ENCODE measurements at places on chromosomes 16 and 17.

DNA sequence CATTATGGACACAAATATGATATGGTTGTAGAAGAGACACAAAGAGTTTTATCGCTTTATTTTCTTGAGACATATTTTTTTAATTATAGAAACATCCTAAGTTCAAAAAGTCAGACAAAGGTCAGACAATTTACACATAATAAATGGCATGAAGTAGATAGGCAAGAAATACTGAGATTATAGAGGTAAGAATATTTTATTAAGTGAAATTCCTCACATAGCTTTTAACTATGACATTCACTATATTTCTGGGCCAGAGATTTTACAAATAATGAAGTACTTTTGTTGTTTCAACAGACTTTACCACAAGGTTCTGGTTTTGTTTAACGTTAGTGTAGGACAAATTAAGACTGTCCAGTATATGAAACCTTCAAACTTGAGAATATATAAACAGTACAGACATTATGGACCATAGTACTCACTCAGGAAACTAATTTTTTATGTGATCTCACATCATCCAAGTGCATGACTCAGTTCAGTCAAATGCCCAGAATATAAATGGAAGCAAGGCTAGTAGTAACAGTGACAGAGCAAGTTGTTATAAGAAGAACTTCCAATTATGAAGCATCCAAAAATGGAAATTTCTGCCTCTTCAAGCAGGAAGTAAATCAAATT is 394.8 kb downstream of the KCNJ2 start:
- H3K4me3 ChIP-seq: no peak overlapping the region
- H3K36me3 ChIP-seq: no peaks in the 10 kb centered on the region
- no peak for DNase-seq
- no peaks in the 10 kb centered on the region for H3K4me1 ChIP-seq

DNA sequence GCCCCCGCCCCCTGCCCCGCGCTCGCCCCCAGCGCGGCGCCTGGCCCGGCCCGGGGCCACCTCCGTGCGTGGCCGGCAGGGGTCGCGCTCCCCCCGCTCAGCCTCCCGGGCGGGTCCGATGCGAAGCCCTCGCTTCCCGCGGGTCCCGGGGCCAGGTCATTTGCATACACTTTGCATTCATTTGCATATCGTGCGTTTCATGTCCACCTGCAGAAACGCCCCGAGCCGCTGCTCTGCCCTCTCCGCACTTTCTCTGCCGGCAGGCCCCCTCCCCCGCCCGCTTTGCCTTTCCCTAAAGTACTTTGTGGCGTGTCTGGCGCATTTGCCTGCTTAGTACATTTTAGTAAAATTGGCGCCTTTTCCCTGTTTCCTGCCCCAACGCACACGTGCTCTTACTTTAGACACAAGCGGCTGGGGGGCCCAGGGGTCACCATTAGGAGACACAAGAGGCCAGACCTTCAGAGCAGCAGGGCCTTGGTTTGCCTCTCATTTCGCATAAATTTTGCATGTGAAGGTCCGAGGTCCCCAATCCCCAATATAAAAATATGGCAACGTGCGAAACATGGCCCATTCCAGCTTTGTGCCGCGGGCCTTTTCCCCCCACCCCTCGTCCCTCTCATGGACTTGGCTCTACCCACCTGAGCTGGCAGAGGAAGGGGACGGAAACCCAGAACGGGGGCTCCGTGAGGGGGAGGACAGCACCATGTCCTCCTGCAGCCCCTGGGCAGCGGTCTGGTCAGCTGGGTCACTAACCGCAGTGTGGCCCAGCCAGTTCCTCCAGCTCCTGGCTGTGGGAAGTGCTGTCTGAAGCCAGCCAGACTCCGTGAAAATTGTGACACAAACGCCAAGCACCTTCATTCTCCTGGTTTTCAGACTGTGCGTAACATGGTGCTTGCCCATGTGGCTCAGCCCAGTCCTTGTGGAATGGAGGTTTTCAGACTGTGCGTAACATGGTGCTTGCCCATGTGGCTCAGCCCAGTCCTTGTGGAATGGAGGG is 34.8 kb downstream of the CBFA2T3 start:
- H3K4me3 ChIP-seq: no peak overlapping the region
- H3K27ac ChIP-seq: no peak overlapping the region
- no peaks in the 10 kb centered on the region for H3K36me3 ChIP-seq
- H3K27me3 ChIP-seq: peaks cover 18% of the 10 kb centered on the region
- peak; percentile 79 for DNase-seq

GRCh38 chr17:38885728-38886642 is 16.1 kb downstream of the LASP1 start:
- no peak for DNase-seq
- peaks cover 55% of the 10 kb centered on the region for H3K36me3 ChIP-seq
- H3K4me3 ChIP-seq: peak overlapping the region; percentile 0

DNA sequence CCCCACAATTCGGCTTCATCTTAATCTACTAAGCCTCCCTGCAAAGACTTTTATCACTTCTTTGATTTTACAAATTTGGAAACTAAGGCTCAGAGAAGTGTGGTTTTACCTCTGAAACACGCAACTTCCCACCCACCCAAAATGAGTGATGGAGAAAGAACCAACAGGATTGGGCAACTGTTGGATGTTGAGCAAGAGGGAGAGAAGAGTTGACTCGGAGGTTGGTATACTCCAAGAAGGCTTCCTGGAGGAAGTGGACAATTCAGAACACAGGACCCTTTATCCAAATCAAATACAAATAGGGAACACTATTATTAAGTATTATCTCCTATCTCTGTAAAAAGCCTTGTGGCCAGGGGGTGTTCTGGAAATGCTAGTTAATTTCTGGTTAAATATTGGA is 323.0 kb downstream of the C16orf95 start:
- DNase-seq: no peak
- no peak overlapping the region for H3K27ac ChIP-seq
- H3K4me3 ChIP-seq: no peak overlapping the region
- H3K4me1 ChIP-seq: peaks cover 2% of the 10 kb centered on the region

GRCh38 chr16:73043828-73044467 is 4.0 kb downstream of the ZFHX3 start:
- no peaks in the 10 kb centered on the region for H3K36me3 ChIP-seq
- peaks cover 26% of the 10 kb centered on the region for H3K27me3 ChIP-seq
- peaks cover 3% of the 10 kb centered on the region for H3K4me1 ChIP-seq

DNA sequence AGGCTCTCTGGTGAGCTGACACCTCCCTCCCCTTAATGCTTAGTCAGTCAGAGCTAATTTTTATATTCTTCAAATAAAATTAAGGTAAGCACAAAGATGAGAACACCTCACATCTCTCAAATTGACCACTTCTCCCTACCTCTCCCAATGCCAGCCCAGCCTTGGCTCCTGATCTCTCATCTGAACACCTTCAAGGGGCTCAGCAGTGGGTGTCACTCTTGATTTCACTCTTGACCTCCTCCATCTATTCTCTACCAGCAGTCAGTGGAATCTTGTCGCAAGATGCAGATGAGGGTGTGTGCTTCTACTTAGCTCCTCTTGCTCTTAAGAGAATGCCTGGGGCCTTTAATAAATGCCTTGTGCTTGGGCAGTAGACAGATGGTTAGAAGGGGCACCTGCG is 309.0 kb upstream of the IRX3 start:
- H3K4me1 ChIP-seq: no peaks in the 10 kb centered on the region
- peaks cover 28% of the 10 kb centered on the region for H3K27me3 ChIP-seq
- H3K36me3 ChIP-seq: no peaks in the 10 kb centered on the region
- no peak overlapping the region for H3K4me3 ChIP-seq
- no peak overlapping the region for H3K27ac ChIP-seq

GRCh38 chr17:1471911-1472821 is 16.1 kb upstream of the CRK start:
- peaks cover 16% of the 10 kb centered on the region for H3K4me1 ChIP-seq
- peaks cover 18% of the 10 kb centered on the region for H3K36me3 ChIP-seq
- DNase-seq: no peak
- no peak overlapping the region for H3K27ac ChIP-seq

GRCh38 chr17:64336760-64337413 is 53.8 kb downstream of the PECAM1 start:
- H3K27me3 ChIP-seq: no peaks in the 10 kb centered on the region
- peaks cover 3% of the 10 kb centered on the region for H3K4me1 ChIP-seq
- DNase-seq: no peak

DNA sequence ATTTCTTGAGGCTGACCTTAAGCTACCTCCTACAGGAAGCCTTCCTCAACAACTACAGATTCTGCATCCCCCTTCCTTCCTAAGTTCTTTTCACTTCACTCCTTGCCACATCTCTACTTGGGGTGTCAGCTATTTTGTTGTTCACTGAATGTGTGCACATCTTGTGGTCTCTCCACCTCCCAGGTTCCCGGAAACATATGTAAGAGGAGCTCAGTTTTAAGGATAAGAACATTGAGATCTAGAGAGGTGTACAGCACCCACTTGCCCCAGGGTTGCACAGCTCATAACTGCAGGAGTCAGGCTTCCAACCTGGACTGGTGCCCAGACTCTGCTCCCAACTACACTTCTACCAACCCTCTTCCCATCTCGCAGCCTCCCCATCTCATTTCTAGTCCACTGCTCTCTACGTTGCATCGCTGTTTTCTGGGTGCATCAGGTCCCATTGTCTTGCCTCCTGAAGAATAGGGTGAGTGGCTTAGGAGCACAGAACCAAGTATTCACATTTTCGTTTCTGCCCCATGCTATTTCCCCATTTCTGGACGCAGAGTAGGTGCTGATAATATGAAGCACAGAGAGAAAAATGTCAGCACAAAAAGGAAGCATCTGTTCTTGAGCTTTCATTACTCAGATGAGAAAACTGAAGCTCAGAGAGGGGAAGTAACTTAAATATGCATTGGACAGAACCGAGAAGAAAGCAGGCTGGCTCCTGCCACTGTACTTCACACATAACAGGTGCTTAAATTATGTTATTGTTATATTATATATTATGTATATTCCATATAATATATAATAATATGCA is 292.0 kb upstream of the CCL2 start:
- no peak overlapping the region for H3K27ac ChIP-seq
- H3K4me1 ChIP-seq: peaks cover 11% of the 10 kb centered on the region
- H3K36me3 ChIP-seq: no peaks in the 10 kb centered on the region
- peaks cover 2% of the 10 kb centered on the region for H3K27me3 ChIP-seq
- no peak overlapping the region for H3K4me3 ChIP-seq
